ENCODE measurements at places on chromosomes 16 and 17.

GRCh38 chr16:87679593-87680271 lies 77.4 kb downstream of the JPH3 start:
- no peak for DNase-seq

DNA sequence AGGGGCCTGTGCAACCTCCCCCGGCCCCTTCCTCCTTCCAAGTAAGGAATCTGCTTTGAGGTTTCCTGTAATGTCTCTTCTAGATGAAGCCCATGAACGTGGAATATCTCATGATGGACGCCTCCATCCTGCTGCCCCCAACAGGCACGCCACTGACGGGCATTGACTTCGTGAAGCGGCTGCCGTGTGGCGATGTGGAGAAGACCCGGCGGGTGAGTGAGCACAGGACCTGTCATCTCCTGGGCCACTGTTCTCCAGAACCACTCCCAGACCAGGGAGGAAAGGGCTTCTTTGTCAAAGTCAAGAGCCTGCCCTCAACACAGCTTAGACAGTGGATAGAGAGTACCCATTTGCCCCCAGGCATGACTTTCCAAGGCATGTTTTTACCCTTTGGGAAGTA lies 107.1 kb downstream of the CLEC16A start:
- no peak for DNase-seq

DNA sequence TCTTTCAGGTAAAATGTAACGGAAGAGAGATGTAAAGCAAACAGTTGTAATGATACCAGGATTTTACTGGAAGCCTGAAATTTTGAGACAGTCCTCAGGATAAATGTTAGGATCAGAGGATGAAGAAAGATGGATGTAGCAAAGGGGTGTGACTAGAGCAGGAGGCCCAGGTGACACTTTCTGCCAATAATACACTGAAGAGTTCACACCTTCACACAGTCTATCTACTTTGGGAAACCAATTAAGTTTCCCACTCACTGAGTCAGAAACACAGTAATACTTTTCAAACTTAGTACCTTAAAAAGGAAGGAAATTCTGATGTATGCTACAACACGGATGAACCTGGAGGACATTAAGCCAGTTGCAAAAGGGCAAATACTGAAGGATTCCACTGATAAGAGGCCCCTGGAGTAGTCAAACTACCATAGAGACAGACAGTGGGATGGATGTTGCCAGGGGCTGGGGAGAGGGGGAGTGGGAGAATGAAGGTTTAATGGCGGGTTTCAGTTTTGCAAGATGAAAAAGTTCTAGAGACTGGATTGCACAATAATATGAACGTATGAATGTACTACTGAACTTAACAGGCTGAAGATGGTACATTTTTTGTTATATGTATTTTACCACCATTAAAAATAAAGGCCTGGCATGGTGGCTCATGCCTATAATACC lies 62.3 kb downstream of the CYTH1 start:
- DNase-seq: no peak

DNA sequence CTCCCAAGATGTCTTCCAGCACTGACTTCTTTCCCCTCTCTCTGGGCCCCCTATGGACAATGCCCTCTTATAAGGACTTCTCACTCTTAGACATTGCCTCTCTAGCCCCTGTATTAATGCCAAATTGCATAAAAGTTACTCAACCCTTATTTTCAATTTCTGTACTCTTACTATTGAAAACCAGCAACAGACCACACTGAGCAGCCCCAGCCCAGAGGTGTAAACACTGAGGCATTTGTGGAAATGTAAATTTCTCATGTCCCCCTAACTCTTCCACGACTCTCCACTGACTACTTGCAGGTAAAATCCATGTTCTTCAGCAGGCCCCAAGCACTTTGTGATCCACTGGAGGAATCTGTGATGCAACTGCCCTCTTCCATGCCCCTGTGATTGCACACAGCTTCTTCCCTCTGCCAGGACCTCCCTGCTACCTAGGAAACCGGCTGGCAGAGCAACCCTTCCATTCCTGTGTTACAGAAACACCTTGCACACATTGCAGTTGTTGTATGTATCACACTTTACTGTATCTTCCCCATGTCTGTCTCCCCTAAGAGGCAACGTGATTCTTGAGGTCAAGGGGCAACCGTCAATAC lies 4.4 kb downstream of the N4BP1 start:
- DNase-seq: no peak

- no peak for DNase-seq
Measured at GRCh38 chr16:3215601-3216262, 19.2 kb downstream of the ZNF200 start.

GRCh38 chr16:22681554-22682291 lies 132.2 kb upstream of the HS3ST2 start:
- no peak for DNase-seq

DNA sequence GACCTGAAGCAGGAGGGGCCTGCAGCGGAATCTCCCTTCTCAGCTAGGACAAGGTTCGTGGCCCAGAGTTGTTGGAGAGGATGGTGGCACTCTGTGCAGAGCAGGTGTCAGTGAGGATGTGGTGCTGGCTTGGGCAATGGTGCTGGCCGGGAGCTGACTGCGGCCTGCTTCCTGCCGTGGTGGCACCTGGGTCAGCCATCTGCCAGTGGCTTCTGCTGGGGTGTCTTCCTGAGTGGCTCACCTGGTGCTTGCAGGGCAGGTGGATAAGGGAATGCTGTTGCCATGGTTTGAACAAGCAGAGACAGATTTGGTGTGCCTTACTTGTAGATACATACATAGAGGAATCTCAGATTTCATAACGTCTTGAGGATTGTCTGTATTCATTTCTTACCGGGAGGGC lies 69.6 kb downstream of the SEC14L1 start:
- DNase-seq: no peak

- no peak for DNase-seq
Measured at GRCh38 chr17:47615766-47616424, 33.8 kb upstream of the KPNB1 start.

DNA sequence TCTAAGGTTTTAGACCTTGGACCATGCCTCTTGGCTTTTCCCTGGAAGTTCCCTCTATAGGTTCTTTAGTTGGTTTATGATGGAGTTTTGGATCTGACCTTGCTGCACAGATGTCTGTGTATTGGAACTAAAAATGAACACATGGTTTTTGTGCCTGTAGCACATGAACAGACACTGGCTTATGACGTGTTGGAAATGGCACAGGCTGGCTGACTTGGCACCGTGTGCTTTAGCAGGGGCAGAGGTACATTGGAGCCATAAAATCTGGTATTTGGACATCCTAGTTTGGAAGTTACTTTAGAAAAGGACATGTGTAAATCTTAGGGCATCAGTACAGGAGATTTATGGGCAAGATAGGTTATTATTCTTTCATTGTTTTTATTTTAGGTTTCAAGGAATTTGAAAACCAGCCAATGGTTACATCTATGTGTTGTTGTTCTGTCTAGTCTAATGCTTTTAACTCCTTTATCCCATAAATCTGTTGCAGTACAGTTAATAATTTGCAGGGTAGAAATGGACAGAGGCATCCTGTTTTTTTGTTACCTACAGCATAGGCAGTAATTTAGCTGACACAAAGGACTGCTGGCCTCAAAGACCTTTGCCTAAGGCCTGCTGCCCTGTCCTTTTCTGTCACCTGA lies 6.0 kb downstream of the SOCS7 start:
- no peak for DNase-seq

DNA sequence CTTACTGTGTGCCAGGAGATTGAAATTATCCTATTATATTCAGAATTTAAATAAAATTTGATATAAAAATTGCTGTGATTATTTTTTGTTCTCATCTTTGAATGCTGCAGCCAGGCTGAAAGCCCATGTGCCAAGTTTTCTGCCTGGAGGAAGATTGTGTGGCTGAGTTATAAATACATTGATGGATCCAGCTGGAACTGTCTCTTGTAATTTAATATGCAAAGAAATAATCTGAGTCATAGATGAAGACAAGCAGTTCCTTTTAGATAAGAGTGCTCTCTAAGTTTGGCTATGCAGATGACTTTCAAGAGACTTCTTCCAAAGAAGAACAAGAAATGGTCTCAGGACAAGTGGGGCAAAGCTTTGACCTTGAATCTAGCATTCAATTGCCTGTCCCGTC lies 871.0 kb downstream of the CDH11 start:
- DNase-seq: no peak

DNA sequence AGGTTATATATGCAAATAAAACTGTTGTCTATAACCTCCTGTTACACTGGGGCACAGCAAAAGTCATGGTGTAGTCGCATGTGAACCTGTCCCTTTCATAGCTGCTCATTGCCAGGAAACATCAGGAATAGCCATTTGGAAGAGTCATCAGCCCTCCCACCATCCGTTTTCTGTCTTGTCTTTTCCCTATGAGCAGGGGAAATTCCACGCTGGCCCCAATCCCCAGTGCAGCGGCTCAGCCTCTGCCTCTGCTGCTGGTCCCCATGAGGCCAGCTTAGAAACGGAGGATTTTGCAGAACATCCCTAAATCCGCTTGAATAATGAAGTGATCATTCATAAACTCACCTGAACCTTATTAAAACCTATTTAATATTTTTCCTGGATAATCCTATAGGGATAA lies 10.5 kb downstream of the MAPT start:
- DNase-seq: no peak

DNA sequence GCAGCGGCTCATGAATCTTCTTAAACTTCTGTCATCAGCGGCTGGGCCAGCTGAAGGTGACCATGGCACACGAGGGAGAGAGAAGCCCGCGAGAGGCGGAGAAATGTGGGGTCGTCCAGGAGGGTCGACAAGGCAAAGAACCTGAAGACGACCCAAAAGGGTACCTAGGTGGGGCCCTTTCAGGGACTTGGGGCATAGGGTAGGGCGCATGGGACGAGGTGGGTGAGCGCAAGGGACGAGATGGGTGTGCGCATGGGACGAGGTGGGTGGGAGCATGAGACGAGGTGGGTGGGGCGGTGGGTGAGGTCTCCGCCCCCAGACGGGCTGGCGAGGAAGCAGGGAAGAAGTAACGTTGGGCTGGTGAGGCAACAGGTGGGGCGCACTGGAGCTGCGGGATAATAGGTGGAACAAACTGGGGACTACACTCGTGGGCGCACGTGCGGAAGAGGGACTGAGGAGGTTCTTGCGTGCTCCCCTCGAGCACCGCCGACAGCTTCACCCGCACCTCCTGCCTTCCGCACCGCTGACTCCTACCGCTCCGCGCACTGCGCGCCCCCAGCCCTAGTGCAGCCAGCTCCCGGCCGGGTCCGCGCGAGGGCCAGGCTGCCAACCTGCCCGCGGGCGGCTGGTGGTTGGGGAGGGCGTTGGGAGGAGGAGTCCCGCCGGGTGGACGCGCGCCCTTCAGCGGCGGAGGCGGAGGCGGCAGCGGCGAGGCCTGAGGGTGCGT lies 23.2 kb upstream of the CRYM start:
- peak; percentile 9 for DNase-seq
